ENCODE measurements at places on chromosomes 6 and 20.

- no peak for DNase-seq
Observed at GRCh38 chr6:84018453-84019061, 15.0 kb upstream of the MRAP2 start.

DNA sequence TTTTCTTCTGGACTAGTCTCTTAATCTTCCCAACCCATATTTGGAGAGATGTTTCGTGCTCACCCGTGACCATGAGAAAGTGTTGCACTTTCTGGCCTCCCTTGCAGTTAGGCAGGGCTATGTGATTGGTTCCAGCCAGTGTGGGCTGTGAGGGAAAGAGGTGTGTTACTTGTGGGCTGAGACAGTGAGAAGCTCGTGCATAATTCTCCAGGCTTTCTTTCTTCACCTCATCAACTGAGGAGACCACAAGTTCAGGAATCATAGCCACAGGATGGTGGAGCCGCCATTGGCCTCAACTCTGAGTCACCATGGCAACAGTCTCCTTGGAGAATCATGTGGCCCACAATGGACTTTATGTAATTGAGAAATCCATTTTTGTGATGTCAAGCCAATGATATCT, 57.5 kb upstream of the FUCA2 start:
- no peak for DNase-seq

DNA sequence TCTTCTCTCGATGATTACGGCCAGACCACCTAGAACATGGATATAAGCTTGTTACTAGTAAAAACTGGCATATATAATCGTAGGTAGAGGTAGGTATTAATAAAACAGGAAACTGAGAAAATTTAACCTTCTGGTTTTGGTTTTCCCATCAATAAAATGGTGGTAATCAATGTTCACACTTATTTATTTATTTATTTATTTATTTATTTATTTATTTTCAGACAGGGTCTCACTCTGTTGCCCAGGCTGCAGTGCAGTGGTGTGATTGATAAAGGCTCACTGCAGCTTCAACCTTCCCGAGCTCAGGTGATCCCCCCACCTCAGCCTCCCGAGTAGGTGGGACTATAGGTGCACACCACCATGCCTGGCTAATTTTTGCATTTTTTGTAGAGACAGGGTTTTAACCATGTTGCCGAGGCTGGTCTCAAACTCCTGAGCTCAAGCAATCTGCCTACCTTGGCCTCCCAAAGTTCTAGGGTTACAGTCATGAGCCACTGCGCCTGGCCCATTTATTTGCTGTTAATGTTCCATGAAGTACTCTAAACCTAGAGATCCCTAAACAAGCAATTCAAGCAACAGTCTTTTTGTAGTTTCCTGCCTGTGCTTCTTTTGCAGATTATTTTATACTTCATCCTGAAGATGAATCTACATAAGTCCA, 11.5 kb downstream of the TOMM6 start:
- DNase-seq = no peak

DNA sequence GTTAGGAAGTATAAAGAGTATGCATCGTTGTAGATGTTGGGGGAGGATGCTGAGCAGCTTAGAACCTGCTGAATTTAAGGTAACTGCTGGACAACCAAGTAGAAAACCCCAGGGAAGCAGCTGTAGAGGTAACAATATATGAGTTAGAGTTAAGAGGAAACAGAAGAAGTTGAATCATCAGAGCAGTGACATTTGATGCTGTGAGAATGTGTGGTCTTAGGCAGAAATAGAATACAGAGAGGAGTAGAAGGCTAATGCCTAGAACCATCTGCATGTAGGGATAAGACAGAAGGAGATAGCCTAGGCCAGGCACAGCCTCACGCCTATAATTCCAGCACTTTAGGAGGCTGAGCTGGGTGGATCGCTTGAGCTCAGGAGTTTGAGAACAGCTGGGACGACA, 22.6 kb upstream of the DYNLRB1 start:
- DNase-seq = no peak

DNA sequence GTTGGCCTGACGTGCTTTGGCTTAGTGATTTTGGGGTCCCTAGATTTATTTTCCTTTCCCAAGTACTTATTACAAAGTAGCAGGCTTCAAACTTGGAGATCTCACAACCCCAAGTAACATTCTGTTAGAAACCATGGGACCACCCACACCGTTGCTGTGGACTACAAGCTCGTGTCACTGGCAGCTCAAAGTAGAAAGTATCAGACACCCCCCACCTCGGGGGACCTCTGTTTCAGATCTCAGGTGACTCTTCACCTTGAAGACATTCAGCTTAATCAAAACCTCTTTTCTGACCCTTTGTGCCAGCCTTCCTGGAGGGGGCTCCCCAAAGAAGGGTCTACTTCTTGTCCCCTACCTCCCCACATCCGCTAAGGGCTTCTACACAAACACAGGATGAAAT, 15.7 kb upstream of the MYT1 start:
- no peak for DNase-seq

GRCh38 chr20:51220293-51220706, 197.4 kb upstream of the KCNG1 start:
- peak; percentile 16 for DNase-seq
